Daoy (cell line): ENCODE measurements at places on chromosomes 5 and 9.

DNA sequence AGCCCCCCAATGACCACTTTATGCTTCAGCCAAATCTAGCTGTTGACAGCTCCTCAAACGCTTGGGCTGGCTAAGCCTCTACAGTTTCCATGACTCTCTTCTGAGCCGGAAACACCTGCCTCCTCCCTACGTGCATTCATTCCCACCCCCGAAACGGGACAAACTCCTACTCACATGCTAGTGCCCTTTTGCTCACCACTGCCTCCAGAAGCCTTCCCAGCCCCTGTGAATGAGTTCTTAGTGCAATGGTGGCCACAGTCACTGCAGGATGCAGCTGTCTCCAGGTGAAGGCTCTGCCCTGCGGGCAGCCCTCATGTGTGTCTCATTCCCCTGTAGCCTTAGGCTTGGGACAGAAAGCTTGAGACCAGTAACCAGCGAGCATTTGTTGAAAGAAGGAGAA is 68.8 kb upstream of the DAB2IP start:
- DNase-seq, result no peak

DNA sequence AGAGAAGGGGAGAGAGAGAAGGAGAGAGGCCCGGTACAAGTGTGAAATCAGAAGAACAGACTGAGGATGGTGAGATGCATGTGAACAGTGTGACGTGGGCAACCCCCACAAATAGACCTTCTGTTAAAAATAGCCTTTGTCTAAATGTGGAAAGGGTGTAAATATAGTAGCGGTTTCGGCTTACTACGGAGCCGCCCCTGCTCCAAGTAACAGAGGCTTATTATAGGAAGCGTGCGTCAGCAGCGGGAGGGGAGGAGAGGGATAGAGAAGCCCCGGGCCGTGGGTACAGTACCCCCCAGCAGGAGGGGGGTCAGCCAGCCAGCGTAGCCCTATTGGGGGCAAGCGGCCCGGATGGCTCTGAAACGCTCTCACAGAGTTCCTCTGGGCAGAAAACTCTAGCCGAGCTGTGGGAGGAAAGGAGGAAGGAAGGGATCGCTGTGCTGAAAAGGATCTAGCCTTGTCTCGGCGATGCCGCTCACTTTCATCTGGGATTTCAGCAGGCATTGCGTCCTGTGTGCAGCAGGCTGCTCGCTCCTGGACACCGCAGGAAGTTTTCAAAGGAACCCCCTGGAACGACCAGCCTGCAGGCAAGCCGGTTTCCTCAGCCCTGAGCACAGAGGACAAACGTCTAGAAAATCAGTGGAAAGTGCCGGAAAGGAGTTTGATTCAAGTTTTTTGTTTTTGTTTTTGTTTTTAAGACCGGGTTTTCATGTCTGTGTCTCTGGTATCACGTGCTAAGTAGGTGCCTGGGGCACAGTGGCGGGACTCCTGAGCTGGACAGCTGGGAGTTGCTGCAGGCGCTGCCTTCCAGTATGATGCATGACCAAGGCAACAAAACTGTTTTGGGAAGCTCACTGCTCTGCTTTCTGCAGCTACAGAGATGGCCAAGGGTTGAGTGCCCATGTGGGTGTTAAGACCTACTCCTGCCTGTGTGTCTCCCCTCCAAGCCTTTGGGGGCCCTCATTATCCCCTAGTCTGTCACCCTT is 146.6 kb downstream of the SEC61B start:
- peak; percentile 56 for DNase-seq

GRCh38 chr5:147436596-147436995 is 73.3 kb downstream of the DPYSL3 start:
- no peak for DNase-seq

DNA sequence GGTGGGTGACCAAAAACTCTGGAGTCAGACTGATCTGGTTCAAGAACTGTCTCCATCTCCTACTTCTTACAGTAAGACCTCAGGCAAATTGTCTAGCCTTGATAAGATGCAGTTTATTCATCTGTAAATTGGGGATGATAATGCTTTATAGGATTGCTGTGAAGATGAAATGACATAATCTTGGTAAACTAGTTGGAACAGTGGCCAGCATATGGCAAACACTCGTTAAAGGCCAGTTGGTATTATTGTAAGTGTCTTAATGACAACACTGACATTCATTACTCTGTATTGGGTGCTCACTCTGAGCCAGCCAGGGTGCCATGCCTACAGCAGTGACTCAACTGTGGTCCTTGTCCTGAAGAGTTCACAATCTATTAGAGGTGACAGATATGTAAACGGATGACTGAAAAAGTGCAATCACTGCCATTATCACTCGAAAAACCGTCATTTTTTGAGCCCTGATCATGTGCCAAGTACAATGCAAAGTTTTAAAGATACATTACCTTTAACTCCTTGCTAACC is 84.9 kb upstream of the HSPA9 start:
- no peak for DNase-seq
